ENCODE measurements at places on chromosomes 11 and 22.
A peak's percentile ranks its signal among the peaks of the same experiment; 100 is the strongest.

- no peak for DNase-seq
Measured at GRCh38 chr22:23278883-23279675, 98.8 kb downstream of the BCR start.

- peak; percentile 69 for DNase-seq
Measured at GRCh38 chr11:75328426-75329277, 22.8 kb downstream of the ARRB1 start.

DNA sequence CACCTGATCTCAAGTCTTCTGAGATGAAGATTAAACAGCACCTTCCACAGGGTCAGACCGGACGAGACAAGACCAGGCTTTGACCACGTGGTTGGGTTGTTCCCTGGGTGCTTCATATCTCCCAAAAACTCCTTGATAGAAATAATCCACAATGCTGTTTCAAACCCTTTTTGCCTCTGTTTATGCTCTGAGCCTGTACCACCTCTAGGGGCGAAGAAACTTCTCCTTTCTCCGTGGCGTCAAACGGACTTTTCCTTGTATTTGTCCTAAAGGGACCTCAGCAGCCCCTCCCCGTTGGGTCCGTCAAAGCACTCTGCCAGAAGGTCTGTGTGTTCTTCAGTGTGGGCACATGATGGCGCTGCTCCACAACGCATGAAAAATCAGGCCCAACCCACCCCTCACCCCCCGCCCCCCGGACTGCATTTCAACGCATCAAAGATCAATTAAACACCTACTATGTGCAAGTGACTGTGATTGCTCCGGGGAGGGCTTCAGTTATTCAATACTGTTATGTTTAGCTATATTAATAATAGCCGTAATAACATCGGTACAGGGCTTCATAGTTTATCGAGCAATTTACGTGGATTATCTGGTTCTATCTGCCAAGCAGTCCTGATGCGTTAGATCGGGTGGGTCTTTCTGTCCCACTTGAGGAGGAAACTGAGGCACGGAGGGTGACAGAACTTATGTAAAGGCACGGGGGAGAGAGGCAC is 17.3 kb upstream of the EIF3D start:
- peak; percentile 57 for DNase-seq

- no peak for DNase-seq
Measured at GRCh38 chr11:8325591-8326304, 62.1 kb upstream of the LMO1 start.

DNA sequence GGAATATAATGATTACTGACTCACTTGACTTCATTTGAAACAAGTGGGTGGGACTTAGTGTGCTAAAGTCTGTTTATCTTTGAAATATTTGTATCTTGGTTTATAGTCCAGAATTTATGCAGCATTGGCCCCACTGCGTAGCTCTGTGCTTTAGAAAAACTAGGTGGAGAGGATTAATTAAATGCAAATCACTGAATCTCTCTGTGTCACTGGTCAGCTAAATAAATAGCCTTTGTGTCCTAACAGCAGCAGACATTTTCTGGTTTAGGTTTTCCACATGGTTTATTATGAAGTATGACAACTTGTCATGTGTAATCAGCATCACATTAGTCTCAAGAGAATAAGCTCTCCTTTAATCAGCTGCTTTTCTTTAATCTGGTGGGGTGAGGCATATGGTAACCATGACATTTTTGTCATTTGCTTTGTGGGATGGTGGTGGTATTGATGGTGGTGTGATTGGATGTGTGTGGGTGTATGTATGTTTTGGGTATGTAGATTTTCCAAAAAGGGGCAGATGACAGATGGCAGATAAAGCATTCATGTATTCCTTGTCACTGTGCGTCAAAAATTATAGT is 33.9 kb downstream of the BCL2L13 start:
- DNase-seq: peak; percentile 50

- no peak for DNase-seq
Measured at GRCh38 chr22:39234867-39235687, 9.7 kb downstream of the PDGFB start.

GRCh38 chr11:66359662-66360087 is 11.9 kb downstream of the SLC29A2 start:
- DNase-seq: no peak

DNA sequence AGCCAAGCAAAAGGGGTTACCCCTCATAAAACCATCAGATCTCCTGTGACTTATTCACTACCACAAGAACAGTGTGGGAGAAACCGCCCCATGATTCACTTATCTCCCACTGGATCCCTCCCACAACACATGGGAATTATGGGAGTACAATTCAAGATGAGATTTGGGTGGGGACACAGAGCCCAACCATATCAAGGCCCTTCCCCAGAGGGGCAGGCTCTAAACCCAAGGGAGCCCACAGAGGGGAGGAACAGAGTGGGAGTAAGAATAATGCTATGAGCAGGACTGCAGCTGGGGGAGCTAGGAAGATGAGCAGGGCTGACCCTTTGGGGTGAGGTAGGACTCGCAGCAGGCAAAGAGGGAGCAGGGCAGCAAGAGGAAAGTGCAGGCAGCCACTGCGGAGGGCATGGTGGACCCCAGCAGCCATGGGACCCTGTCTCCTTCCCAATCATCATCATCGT is 59.3 kb downstream of the CD82 start:
- no peak for DNase-seq

GRCh38 chr11:22337596-22338485 is at the start of gene SLC17A6:
Gene SLC17A6 (plus strand): TSS chr11:22338381. CDS start chr11:22338534, 153 bp downstream.
- DNase-seq: peak; percentile 15

DNA sequence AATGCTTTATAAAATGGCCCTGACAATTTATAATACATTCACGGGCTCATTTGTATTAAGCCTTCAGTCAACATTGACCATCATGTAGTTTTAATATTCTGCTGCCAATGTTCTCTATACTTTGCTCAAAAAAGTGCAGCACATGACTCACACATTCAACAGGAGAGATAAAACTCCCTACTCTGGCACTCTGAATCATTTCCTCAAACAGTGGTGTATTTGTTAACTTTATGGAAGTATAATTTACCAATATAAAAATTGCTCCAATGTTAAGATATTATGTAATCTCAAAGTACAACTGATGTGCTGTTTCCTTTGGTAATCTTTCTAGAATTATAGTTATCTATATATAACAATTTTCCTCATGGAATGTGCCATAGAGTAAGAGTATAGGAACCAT is 39.9 kb downstream of the MAML2 start:
- peak; percentile 91 for DNase-seq

GRCh38 chr11:90601261-90601660 is 378.4 kb upstream of the CHORDC1 start:
- DNase-seq: no peak

DNA sequence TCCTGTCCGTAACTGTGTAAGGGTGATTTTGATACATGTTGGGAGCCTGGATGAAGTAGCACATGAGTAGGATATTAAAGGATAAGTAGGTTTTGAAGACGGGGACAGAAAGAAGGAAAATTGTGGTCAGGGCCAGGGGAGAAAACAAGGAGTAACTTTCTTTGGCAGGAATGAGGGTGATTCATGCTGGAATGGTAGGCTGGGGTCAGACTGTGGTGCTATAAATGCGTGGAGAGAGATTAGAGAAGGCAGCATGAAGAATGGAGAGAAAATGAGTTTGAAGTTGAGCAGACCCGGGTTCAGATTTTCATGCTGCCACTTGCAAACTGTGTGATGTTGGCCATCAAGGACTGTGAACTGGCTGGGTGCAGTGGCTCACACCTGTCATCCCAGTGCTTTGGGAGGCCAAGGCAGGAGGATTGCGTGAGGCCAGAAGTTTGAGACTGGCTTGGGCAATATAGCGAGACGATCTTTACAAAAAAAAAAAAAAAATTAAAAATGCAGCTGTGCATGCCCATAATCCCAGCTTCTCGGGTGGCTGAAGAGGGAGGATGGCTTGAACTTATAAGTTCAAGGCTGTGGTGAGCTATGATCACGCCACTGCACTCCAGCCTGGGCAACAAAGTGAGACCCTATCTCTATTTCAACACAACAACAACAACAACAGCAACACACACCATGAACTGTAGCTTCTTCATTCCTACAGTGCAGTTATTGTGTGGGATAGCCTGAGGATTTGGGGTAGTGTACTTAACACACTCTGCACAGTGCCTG is 22.3 kb downstream of the ZBTB16 start:
- DNase-seq: peak; percentile 81

- peak; percentile 3 for DNase-seq
Measured at GRCh38 chr11:24064309-24064903, 432.4 kb upstream of the LUZP2 start.

DNA sequence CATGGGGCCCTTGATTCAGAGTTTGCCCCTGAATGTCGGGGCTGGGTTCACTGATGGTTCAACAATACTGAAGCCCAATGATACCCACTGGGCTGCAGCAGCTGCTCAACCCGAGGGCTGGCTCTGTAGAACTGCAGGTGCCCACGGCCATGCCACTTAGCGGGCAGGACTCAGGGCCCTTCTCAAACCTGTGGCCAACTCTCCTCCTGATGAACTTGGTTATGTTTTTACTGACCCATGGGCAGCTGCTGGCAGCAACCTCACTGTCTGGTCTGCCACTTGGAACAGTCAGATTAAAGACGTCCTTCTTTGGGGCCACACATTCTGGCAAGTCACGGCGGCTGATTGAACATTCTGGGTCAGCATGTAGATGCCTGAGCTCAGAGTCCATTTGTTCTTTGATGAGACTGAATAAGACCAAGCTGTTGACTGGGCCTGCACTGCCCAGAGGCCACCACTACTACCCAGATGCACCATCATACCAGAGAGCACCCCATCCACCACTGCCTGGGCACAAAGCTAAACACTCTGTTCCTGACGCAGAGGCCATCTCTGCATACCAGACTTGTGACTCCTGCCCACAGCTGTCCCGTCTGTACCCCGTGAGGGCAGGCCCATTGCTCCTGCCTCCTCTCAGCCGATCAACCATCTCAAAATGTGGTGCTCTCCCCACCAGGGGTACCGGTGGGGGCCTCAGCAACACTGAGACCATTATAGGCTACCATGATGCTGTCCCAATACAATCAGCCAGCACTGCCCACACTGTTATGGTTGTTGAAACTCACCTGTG is 67.8 kb downstream of the SHANK2 start:
- no peak for DNase-seq

DNA sequence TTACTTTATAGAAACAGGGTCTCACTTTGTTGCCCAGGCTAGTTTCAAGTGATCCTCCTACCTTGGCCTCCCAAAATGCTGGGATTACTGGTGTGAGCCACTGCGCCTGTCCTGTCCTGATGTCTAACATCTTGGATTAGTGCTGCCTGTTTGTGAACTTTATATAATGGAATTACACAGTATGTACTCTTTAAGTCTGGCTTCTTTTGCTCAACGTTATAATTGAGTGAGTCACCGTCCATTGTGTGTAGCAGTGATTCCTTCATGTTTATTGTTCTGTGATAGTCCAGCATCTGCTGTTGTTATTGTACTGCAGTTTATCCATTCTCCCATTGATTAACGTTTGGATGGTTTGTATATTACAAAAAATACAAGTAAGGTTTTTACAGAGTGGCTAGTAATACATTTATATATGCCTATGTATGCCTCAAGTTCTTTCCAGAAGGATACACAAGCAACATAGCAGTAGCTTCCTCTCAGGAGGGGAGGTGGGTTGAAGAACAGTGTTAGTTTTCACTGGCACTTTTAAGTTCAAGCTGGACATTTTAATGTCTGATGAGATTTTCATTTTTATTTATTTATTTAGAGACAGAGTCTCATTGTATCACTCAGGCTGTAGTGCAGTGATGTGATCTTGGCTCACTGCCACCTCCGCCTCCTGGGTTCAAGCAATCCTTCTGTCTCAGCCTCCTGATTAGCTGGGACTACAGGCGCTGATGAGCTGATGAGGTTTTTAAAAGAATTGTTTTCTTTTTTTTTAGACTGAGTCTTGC is 25.2 kb upstream of the MICALL1 start:
- peak; percentile 83 for DNase-seq

- DNase-seq: peak; percentile 70
Measured at GRCh38 chr11:104705490-104706190, 192.6 kb downstream of the CASP12 start.

DNA sequence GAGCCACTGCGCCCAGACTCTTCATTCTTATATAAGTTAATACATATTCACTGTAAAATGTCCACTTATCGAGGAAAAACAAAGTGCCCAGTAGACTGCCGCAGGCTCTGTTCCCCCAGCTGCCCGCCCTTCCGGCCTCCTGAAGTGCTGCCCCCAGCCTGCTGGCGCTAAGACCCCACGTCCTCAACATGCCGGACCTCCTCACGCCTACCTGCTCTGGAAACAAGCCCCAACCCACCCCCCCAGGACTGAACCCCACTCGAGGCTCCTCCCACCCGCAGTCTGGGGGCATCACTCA is 1.1 kb downstream of the GATD1 start:
- DNase-seq: no peak

- no peak for DNase-seq
Measured at GRCh38 chr11:95152876-95153856, 63.5 kb downstream of the ENDOD1 start.

DNA sequence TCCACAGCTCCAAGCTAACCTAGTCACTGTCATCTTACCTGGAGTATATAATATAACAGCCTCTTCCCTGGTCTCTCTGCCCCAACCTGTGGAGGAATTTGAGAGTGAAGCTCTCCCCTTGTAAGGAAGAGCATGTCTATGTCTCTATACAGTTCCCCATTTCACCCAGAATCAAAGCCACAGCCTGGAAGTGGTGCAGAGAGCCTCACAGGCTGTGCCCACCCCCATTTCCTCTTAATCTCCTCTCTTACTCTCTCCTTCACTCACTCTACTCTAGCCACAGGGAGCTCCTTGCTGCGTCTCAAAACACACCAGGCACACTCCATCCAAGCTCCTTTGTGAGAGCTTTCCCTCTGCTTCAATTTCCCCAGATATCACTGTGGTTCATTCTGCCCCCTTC is 302.5 kb upstream of the ISX start:
- no peak for DNase-seq

DNA sequence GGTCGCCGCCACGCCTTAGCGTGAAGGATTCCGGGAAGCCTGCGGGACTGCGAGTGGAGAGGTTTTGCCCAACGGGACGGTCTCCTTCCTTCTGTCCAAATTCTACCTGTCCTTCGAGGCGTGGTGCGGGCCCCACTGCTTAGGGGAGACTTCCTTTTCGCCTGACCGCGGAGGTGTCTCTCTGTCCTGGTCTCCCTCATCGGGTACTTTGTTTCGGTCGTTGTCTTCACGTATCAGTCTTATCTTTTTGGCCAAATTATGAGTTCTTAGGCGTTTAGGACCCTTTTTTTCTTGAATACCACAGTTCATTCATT is 388 bp downstream of the HINFP start:
- no peak for DNase-seq

GRCh38 chr11:127859941-127860354 is 727.4 kb downstream of the ETS1 start:
- DNase-seq: no peak

- no peak for DNase-seq
Measured at GRCh38 chr11:90851196-90851595, 628.3 kb upstream of the CHORDC1 start.

GRCh38 chr11:33222052-33222750 is 35.0 kb upstream of the HIPK3 start:
- no peak for DNase-seq

- DNase-seq: no peak
Measured at GRCh38 chr11:65739022-65739421, 18.4 kb upstream of the RNASEH2C start.

DNA sequence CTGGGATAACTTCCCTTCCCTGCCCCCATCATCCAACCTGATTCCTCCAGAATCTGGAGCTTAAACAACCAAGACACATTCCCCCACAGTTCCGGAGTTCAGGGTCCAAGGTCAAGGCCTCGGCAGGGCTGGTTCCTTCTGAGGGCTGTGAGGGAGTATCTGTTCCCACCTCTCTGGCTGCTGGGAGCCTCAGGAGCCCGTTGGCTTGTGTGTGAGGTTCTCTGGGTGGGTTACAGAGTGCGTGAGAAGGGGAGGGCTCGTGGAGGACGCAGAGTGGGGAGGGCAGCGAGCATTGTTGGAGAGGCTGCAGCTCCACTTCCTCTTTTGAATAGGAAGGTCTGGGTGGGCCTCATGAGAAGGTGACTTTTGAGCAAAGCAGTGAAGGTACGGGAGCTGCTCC is 8.5 kb downstream of the SERHL2 start:
- no peak for DNase-seq
